NAMALWA (cell line): ENCODE measurements at places on chromosomes 2 and 18.

- DNase-seq, result no peak
Measured at GRCh38 chr2:96318723-96319122, 6.4 kb upstream of the ITPRIPL1 start.

GRCh38 chr2:170576296-170576695 lies 138.8 kb upstream of the SP5 start:
- DNase-seq, result no peak

DNA sequence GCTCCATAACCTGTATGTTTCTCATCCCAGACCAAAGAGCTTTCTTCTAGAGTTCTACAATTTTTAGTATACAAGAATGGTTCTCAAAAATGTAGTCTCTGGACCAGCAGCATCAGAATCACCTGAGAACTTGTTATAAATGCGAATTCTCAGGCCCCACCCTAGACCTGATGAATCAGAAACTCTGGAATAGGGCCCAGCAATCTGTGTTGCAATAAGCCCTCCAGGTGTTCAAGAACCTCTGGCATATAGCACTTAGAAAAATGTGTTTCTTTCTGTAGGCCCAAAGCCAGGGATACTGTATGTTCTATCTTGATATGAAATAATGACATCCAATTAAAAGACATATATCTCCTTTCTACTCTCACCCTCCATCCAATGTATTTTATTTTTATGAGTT lies 10.4 kb downstream of the PAIP2B start:
- DNase-seq, result no peak

- DNase-seq, result no peak
Measured at GRCh38 chr2:60465736-60466135, 87.7 kb downstream of the BCL11A start.

- DNase-seq, result no peak
Measured at GRCh38 chr2:42861321-42861720, 68.9 kb upstream of the HAAO start.

- peak; percentile 28 for DNase-seq
Measured at GRCh38 chr2:198375083-198375410, 570.7 kb downstream of the PLCL1 start.

GRCh38 chr2:54560146-54560881 lies 104.2 kb downstream of the SPTBN1 start:
- DNase-seq, result peak; percentile 82

DNA sequence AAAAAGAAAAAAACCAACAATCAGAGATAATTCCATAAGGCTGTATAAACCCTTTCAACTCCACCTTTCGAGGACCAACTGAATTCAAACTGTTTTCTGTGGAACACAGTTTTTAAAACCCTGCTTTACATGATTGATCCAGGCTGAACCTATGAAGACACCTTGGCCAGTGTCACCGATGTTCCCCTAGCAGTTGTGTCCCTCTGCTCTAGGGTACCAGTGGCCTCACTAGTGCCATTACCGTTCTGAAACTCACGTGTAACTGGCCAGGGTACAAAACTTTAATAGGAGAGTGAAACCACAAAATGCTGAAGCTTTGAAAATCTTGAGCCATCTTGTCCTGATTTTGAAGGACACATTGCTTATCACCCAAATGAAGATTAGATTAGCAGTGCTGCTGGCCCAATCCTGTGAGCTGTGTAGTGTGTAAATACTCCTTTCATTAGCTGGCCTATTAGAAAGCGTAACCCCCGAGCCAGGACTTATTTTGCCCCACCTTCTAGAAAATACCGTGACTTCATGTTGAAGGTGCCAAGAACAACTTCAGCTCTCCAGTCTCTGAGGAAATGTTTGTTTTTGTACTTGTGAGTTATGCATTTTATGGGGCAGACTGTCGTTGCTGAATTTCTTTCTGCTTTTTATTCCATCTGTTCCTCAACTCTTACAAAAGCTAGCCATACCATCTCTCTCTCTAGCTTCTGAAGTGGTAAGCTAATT lies 147.8 kb upstream of the MAP3K20 start:
- DNase-seq, result no peak

DNA sequence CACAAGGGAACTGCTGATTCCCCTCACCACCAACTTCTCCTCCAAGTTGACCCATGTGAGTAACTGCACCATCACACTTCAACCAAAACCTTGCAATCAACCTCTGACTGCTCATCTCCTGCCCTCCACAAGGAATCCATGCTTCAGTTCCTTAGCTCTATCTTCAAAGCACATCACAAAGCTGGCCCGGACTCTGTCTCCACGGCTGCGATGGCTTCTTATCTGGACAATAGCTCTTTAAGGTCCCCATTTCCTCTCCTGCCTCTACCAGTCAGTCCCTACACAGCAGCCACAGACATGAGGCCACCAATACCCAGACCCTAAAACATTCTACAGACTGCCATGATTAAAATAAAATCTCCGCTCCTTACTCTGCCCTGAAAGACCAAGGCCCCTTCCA lies 25.7 kb downstream of the MBOAT2 start:
- no peak for DNase-seq

GRCh38 chr2:11292464-11293255 lies 51.8 kb downstream of the ROCK2 start:
- DNase-seq, result no peak

- DNase-seq, result no peak
Measured at GRCh38 chr2:20961858-20962257, 82.0 kb downstream of the APOB start.

DNA sequence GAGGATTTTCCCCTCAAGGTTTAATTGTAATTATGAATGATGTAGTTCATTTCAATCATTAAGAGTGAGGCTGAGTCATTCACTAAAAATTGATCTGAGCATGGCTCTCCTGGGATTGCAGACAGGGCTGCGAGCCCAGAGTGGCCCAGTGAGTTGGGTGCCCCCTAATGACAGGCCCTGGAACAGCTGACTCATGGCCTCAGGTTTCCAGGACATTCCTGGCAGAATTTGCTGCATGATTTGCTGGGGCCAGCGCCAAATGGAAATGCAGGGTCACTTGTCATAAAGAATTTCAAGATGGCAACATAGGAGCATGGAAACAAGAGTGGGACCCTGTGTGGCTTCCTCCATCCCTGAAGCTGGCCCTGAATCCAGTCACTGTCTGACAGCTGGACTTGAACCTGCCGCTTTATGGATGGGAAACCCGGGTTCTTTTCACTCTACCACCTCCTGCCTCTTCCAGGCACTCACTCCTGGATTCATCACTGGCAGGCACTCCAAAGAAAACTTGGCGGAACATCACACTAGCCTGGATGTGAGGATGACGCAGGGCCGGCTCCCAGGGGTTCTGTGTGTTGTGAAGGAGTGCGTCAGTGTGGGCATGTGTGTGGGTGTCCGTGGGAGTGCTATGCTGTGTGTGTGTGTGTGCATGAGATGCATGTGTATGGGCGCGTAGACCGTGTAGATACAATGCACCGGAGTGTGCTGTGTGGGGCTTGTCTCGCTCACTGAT lies 15.2 kb downstream of the OTOF start:
- peak; percentile 20 for DNase-seq

DNA sequence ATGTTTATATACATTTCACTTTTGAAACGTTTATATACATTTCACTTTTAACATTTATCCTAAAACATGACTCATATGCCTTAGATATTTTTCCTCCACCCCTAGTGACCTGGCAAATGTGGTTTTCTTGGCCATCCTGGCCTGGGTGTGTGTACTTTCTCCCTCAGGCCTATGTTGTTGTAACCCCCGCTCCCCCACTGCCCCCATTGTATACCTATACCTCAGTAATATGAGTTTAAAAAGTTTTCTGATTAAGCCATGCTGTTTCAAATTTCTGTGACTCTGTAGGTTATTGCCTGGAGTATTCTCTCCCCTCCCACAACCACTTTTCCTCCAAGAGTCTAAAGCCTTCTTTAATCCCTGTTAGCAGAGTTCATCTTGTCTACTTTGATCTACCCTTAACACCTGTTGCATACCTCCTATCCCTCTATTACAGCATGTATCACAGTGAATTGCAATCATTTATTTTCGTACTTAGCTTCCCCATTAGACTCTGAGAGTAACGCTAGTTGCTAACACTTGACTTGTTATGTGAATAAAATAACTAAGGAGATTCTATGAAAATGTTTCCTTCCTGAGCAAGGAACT lies 67.9 kb downstream of the LCLAT1 start:
- no peak for DNase-seq

DNA sequence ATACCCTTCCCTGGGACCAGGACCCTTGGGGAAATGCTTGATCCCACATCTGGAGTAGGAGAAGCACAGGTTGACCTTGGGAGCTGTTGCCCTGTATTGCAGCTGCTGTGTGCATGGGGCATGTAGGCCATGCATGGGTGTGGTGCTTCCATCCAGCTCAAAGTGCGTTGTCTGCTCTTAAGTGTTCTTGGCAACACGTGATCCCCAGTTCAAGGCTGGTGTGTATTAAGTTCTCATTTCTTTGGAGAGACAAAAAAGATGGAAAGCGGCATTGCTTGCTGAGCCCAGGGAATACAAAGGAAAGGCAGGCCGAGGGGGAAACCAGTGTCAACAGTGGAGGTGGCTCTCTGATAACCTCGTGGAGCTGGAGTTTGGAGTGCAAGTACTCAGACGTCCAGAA lies 110.7 kb downstream of the RTP5 start:
- DNase-seq, result no peak

GRCh38 chr2:196277002-196277401 lies 105.6 kb upstream of the STK17B start:
- DNase-seq, result peak; percentile 82

DNA sequence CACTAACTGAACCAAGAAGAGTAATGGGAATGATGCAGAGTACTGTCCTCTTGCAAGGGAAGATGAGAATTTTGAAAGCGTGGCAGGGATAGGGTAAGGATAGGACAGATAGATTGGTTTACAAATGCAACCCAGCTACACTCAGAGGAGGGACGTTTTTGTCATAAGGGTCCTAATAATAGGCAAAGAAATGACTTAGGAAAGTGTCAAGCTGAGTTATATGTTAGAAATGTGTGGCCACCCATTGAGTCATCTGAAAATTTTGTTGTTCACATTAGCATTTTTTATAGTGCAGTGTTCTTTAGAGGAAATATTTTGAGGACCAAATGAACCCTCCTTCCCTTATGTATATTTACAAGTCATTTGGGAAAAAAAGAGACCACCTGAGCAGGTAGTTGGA lies 137.5 kb downstream of the PHLPP1 start:
- DNase-seq, result no peak

- no peak for DNase-seq
Measured at GRCh38 chr2:148939271-148939670, 64.2 kb downstream of the KIF5C start.

DNA sequence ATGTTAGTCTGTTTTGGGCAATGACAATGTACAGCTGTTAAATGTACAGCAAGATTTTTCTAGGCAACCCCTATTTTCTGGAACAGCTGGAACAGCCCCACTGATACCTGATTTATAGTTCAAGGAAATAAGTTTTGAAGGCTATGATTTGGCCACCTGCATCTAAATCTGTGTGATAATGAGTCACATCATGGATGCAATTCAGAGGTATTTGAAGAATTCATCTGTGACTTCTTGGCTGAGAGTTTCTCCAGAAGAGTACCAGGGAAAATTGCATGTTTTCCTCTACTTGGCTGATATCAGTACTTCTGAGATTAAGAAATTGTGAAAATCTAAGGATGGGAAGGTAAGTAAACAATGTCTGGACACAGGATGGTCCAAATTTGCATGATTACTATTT lies 40.7 kb upstream of the NT5C1B start:
- DNase-seq, result no peak

DNA sequence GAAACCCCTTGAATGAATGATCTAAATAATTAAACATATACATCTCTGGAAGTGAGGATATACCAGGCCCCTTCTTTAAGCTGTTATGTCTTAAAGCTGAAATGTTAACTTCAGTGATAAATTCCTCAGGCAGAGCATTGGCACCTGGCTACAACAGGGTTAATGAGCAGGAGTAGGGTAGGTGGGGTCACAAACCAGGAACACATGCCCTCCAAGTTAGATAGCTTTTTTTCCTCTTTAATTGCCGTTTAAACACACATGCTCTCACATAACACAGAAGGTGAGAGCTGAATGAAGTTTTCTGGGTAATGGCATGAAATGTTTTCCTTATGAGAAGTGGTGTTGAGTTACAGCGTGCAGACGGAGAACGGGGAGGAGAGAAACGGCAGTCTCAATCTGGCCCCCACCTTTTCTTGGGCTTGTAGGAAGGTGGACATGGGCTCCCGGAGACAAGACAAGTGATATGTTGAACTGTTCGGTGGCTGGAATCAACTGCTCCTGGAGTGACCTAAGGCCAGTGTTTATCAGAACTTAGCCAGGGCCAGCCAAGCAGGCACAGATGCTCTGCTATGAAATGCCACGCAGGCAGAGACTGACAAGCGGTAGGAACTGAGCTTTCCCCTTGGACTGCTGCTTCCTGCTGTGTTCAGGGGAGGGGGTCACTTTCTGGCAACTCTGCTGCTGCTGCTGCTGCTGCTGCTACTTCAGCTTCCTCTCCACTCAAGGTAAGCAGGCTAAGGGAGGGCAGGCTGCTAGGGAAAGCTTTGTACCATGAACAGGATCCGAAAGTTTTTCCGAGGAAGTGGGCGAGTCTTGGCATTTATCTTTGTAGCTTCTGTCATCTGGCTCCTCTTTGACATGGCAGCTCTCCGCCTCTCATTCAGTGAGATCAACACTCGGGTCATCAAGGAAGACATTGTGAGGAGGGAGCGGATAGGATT lies at the start of gene GALNT5:
TSS of gene GALNT5 (plus strand) at position 394 of the 941 bp plus-strand sequence. CDS start at position 772, 378 bp downstream.
- DNase-seq, result no peak

- DNase-seq, result no peak
Measured at GRCh38 chr2:199581408-199581807, 123.7 kb upstream of the SATB2 start.

- DNase-seq, result no peak
Measured at GRCh38 chr18:76524477-76524876, 29.4 kb upstream of the ZNF516 start.

DNA sequence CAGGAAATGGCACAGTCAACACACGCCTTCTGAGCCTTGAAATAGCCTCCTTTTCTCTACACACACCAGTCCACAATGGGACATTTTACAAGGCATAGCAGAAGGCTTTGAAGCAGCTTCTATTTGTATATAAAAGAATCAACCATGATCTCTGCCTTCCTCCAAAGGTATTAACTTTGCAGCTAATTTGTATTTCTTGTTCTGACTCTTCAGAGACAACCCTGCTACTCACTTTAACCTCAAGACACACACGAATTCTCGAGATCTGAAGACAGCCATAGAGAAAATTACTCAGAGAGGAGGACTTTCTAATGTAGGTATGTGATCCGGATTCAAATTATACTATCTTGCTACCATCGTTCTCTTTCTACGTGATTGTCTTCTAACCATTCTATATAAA lies 104.6 kb downstream of the VIT start:
- no peak for DNase-seq

DNA sequence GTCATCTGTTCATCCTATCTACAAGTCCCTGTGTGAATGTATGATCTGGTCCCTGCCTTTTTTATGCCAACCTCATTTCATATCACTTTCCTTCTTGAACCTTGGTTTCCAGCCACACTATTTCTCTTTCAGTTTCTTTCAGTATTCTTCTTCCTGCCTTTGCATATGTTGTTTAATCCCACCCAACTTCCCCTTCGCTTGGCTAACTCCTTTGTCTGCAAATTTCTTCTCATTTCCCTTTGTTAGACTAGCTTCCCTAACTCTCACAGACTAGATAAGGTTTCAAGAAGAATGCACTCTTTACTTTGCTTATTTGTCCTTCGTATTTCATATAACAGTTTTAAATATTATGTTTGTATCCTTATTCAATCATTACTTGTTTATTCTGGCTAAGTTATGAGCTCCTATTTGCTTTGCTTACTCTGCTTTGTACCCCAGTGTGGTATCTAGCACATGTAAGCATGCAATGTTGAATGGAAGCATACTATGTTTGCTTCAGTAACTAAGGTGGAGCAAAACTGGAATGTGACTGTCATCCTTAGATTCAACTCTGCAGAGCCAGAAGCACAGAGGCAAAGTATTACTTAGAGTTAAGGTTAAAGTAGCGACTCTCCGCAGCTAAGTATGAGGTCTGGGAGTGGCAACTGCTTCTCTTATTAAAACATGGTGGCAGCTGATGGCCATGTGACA lies 681.3 kb downstream of the CPS1 start:
- no peak for DNase-seq
